ENCODE measurements at places on chromosomes 11 and 22.

DNA sequence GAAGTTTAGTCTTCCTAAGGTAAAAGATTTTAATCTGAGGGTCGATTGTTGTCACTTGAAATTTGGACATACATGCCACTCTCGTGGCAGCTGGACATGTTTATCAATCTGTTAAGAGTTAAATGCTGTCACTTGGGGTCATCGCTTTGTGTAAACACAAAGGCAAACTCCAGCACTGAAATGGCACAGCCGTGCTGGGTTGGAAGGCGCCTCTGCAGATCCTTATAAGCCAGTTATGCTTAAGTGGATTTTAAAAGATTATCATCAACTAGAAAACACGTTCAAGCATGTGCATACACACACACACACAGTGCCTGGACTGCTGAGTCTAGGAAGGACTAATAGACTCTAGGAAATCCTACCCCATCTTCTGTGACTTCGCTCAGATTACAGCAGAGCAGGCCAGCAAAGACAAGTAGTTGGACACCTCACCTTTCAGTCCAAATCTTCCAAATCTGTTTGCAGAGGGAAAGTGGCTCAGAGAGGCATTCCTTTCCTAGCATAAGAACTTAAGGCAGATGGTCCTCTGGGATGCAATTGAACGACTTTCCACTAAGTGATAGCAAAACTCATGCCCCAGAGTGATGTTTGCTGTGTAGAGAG lies 83.7 kb downstream of the CACNG2 start:
- no peak for DNase-seq

- DNase-seq: no peak
Observed at GRCh38 chr22:47847131-47847890, 1084.9 kb downstream of the TBC1D22A start.

DNA sequence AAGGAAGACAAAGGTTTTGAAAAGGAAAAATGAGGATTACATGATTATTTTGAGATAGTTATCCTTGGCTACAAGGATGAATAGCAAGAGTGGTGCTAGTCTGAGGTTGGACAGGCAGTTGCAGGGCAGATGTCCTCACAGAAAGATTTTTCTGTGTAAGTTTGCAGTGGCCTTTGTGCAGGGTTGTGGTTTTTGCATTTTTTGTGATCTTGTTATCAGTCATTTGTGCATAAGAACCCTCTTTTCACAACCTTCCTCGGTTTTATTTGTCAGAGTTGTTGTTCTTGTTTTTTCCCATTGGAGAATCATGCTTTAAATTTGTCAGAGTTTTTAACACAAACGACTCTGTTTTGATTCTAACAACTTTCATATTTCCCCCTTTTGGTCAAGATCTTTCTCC lies 1.4 kb downstream of the CCDC134 start:
- DNase-seq: no peak

DNA sequence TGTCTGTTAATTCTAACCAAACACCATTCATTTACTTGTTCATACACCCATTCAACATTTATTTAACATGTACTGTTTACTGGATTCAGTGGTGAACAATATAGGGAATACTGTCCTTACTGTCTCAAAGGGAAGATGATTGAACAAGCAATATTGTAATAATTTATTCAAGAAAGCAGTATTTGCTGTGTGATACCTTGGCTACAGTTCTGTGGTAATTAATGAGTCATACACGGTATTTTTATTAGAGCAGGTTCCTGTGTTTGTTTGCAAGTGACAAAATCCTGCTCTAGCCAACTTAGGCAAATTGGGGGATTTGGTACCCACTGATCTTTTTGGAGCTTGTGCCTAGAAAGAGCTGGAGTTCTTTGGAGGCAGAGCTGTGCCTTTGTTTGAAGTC lies 15.7 kb downstream of the PIH1D2 start:
- DNase-seq: no peak

DNA sequence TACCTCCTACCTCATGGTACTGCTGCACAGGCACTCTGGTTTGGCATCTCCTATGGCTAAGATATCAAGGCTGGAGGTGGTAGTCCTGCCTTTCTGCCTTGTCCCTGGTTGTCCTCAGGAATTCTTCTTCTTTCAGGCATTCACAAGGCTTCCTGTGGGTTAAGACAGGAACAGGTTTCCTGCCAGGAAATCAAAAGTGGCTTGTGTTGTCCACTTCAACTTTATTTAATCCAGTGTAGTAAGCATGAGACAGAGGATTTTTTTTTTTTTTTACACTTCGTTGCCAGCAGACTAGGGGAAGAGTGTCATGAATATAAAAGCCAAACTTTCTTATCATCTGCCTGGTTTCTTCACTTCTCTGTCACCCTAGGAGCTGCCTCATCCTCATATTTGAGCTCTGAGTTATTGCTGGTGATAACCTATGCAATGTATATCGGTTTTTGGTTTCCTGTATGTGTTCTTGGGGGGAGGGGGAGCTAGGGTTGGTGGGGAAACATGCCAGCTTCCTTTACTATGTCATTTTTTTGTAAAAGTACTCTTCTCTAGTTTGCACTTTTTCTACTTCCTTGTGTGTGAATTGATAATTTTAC lies 50.2 kb downstream of the XKR3 start:
- DNase-seq: no peak

DNA sequence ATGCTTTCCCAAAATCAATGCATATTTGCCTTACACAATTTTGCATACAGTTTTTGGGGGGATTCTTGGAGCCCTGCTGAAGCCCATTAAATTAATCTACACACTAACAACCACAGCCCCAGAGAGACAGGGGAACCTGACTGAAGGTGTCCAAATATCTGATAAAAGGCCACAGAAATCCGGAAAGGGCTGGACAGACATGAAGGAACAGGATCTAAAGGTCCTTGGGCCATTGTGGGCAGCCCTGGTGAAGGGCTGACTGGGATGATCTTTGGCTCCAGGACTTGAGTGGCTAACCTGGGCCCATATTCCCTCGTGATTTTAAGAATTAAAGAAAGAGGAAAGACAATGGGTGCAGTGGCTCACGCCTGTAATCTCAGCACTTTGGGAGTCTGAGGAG lies 6.8 kb upstream of the WDR74 start:
- DNase-seq: no peak

DNA sequence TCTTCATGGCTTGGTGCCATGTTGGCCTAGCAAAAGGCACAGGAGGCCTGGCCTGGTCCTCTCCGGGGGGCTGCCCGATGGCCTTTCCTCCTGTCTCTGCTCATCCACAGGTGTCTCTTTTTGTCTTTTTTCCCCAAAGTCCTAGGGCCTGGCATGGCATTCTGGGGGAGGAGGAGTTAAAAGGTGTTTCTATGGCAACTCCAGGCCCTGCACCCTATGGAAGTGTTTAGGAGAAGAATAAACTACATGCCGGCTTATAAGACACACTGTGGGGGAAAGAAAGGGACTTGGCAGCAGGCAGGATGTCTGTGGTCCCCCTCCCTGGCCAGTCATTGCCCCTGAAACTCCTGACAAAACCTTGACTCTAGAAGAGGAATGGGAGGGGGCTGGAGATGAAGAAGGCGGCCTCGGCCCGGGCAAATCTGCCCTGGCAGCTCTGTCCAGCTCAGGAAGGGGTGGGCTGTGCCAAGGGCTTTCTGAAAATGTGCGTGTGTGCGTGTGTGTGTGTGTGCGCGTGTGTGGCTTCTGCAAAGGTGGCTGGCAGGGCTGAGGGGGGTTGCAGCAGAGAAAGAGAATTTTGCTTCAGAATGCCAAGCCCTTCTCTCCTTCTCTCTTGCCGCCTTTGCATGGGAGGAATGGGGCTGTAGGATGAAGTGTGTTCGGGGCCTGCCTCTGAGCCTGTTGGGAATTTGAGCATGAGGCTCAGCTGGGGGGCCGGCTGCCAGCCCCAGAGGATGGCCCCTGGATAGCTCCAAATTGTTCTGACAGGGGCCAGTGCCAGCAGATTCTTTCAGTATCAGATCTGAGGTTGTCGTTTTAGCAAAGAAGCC lies 3.2 kb downstream of the TIMP3 start:
- DNase-seq: no peak

DNA sequence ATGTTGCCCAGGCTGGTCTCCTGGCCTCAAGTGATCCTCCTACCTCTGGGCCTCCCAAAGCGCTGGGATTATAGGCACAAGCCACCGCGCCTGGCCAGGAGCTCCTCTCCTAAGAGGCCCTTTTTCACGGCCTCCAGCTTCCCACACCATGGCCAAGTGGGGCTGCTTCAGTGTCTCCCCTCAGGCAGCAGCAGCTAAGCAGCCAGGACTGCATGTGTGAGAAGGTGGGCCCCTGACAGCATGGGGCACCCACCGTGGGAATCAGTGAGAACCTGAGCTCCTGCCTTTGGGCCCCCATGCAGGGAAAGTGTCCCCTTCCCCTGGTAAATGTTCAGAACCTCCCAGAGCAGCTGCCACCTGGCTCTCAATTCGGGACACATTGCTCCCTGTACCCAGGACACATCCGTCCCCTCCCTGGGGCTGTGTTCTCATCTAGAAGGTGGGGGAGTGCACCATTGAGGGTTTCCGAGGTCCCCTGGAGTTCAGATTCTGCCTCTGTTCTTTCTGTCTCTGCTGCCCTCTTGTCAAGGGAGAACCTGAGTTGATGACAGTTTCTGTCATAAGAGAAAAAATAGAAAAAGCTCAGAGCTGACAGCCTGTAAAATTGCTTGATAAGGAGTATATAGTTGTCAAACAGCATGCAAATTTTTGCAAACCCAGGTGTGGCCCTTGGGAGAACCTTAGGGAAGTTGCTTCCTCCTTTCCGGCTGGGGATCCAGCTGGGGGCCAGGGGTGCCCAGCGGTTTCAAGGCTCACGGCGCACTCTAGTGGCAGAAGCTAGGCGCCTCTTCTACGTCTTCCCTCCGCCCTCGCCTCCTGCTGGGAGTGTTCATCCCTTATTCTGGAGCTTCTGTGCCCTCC lies 29.7 kb downstream of the FAM83F start:
- DNase-seq: peak; percentile 80

GRCh38 chr22:38761202-38762162 lies 5.7 kb upstream of the SUN2 start:
- no peak for DNase-seq

DNA sequence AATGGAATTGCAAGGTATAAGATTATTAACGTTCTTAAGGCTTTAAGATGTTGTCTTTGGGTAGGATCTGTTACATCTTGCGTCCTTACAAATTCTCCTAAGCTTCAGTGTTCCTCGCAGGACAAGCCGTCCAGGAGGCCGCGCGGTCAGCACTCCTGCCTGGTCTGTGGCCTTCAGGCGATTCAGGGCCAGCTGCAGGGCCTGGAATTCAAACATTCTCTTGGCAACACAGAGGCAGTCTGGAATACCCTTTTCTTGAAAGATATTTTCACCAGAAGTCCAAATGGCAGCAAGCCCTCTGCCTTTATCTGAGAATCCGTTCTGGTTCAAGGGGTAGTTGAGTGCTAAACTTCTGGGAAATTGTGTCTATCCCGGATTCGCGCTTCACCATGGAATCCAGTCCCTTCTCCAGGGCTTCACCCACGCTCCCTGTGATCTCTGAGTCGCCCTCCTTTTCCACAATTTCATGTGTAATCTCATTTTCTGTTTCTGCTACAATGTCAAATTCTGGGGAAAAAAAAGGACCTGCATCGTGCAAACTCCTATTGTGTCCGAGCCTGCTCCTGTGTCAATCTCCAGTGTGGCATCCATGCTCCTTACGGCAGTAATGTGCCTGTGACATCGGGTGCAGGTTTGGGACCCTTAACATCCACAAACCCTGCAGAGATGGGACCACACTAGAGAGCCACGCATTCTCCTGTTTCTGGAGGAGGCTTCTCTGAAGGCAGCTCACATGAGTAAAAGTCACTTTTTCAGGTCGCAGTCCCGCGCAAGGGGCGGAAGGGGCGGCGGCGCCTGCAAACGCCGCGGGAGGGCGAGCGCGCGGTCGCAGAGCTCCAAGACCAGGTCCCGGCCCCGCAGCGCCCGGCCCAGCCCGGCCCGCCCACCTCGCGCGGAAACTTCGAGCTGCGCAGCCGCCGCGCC lies 25.4 kb upstream of the SORL1 start:
- DNase-seq: peak; percentile 81

- no peak for DNase-seq
Observed at GRCh38 chr11:19380375-19380774, 139.6 kb upstream of the E2F8 start.

GRCh38 chr22:20523086-20523983 lies 15.9 kb downstream of the MED15 start:
- no peak for DNase-seq
